ENCODE measurements at places on chromosomes 1 and 21.

DNA sequence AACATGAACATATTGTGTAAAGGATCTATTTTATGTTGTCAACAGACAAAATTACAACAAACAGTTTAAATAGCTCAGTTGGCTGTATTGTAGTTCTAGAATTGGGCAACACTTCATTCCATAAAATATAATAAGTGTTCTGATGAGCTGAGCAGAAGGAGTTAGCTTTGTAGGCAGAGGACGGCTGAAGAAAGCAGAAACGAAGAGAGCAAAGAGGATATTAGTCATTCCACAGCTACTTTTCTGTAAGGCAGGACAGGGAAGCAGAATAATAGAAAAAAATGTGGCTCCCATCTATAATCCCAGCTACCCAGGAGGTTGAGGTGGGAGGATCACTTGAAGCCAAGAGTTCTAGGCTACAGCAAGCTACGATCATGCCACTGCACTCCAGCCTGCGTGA, 20.2 kb upstream of the IVNS1ABP start:
- no peak for DNase-seq

GRCh38 chr1:244788493-244789275, 46.8 kb upstream of the COX20 start:
- DNase-seq: no peak

GRCh38 chr1:165629151-165629550, 1.9 kb upstream of the MGST3 start:
- no peak for DNase-seq

- no peak for DNase-seq
Observed at GRCh38 chr1:212257157-212257556, 28.1 kb upstream of the PPP2R5A start.

DNA sequence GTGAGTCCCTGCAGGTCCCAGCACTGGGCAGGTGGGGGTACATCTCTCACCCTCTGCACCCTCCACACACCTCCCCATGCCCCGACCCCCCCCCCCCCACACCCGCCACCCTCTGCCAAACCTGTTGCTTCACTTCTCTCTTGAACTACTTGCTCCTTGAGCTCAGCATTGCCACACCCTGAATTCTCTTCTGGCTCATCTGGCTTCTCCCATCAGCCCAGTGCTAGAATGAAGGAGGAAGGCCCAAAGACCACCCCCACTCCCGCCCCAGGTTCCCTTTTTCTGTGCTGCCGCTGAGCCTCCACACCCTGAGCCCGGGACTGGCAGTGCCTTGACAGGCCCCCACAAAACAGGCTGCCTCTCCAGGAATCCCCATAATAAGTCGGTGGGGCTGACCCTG, 6.4 kb upstream of the TNNI1 start:
- DNase-seq: no peak

DNA sequence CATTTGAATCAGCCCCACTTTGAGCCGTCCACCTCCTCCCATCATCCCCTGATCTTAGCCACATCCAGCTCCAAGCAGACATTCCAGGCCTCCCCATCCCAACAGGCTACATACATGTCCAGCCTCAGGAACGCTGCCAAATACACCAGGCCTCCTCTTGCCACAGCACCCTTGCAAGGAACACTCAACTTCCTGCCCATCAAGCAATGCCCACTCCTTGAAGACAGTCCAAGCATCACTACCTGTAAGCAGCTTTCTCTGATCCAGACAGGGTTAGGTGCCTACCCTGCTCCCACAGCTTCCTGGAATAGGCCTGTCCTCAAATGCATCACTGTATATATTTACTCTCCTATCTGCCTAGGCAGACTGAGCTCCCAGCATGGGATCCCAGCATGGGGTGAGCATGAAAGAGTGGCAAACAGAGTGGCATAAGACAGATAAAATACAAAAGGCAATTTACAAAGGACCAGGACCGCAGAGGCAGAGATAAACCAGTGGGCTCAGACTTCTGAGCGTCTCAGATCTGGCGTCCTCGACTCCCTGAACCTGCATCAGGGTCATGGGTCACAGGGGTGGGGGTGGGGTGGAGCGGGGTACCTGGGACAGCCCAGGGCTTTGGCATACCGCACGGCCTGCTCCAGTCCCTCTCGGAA, 816 bp downstream of the HYI start:
- DNase-seq: no peak

DNA sequence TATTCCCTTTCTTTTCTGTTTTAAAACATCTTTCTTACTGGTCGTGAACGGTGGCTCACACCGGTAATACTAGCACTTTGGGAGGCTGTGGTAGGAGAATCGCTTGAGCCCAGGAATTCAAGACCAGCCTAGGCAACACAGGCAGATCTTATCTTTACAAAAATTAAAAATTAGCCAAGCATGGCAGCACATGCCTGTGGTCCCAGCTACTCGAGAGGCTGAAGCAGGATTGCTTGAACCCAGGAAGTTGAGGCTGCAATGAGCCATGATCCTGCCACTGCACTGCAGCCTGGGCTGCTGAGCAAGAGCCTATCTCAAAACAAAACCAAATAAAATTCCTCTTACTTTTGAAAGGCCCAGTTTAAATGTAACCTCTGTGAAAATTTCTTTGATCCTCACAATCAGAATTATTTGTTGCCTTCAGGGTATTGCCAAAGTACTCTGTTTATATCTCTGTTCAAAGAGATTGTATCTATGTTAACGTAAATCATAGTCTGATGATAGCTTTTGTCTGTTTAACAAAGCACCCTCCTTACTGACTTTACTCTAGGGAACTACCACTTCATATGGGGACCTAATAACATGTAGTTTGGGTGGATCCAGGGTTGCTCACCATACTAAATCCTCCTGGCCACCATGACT, 71.6 kb downstream of the RERE start:
- no peak for DNase-seq

- DNase-seq: no peak
Observed at GRCh38 chr1:98761219-98761865, 99.8 kb downstream of the SNX7 start.

GRCh38 chr1:55346586-55346985, 131.4 kb upstream of the USP24 start:
- no peak for DNase-seq

GRCh38 chr1:150372580-150372979, 8.6 kb downstream of the RPRD2 start:
- no peak for DNase-seq

- no peak for DNase-seq
Observed at GRCh38 chr1:186442651-186443375, 18.1 kb downstream of the PDC start.

- no peak for DNase-seq
Observed at GRCh38 chr1:156346636-156347035, 8.3 kb downstream of the TSACC start.

DNA sequence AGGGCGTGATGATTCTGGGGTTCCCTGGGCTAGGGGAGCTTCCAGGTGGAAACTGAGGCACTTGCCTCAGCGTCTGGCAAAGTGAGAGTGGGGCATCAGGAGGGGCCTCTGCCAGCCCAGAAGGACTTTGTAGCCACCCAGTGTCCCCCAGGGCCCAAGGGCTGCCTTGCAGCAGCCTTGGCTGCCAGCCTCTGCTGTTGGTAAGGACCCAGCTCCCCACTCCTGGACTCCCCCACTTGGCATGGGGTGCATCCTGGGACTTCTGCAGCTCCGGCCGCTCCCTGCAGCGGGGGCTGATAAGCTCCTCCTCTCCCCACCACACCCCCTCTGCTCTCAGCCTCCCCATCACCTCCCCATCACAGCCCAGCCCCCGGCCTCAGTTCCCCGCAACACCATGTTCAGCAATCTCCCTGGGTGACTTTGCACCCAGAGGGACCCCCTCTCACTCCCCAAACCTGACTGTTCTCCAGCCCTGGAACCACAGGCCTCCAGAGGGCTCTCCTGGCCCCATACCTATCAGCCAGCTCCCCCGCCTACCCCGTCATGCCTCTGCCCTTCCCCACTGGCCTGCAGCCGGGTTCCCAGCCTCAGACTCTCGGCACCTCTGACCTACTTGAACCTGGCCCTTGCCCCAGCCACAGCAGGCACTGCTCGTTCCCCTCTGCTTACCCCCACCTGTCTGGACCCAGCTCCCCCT, 113.0 kb downstream of the CRYAA start:
- DNase-seq: no peak

DNA sequence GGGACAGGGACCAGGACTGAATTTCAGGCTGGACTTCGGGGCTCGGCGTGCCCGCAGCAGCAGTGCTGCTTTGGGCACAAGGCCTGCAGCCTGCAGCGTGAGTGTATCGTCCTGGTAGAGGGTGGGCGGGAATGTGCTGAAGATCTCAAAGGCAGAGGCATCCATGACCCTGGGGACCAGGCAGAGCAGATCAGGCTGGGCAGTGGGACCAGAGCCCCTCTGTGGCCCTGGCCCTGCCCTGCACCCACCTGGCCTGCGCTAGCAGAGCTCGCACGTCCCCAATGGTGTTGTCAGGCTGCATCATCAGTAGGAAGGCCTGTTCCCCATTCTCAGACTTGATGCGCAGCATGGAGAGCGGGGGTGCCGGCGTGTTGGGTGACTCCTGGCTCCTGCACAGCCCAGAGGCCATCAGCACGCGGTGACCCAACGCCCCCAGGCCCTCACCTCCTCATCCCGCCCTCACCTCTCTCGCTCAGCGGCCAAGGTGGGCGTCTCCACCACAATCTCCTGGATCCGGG, 2.6 kb downstream of the SH3BGRL3 start:
- DNase-seq: no peak

GRCh38 chr1:223763251-223763650, 50.9 kb downstream of the CAPN2 start:
- DNase-seq: no peak

GRCh38 chr1:197902131-197902453, 338 bp upstream of the C1orf53 start:
- no peak for DNase-seq

DNA sequence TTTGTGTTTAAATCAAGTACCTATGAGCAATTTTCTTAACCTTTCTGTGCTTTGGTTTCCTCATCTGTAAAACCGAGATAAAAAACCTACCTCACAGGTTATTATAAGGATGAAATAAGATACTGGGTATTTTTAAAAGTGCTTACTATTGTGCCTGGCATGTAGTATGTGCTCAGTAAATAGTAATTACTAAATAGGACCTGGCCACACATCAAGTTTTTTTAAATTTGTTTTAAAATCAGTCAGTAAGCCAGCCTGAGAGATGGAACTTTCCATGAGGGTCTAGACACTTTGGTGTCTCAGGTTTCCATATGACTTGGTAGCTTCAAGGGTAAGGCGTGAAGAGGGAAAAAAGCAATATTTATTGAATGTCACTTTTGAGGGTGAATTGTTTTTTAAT, 7.0 kb upstream of the ATF3 start:
- DNase-seq: no peak

GRCh38 chr1:109198043-109198695, 15.5 kb upstream of the SARS1 start:
- DNase-seq: no peak

DNA sequence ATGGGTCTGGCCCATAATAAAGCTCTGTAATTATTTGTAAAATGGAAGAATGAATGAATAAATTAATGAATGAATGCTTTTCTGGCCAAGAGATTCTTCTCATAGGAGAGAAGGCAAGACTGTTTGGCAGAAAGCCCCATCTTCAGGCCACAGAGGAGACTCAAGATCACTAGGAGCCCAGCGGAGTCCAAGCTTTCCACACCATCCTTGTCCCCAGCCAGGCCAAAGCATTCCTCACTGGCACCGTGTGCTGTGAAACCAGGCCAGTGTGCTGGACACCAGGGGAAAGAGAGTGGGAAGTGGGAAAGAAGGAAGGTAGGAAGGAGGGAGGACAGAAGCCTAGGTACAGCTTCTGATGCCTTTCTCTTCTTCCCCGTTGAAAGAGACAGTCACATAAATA, 86.4 kb downstream of the PLXNA2 start:
- DNase-seq: no peak

- peak; percentile 46 for DNase-seq
Observed at GRCh38 chr1:162056043-162056442, 13.4 kb upstream of the NOS1AP start.

- no peak for DNase-seq
Observed at GRCh38 chr1:25080294-25081209, 150.5 kb upstream of the RUNX3 start.

DNA sequence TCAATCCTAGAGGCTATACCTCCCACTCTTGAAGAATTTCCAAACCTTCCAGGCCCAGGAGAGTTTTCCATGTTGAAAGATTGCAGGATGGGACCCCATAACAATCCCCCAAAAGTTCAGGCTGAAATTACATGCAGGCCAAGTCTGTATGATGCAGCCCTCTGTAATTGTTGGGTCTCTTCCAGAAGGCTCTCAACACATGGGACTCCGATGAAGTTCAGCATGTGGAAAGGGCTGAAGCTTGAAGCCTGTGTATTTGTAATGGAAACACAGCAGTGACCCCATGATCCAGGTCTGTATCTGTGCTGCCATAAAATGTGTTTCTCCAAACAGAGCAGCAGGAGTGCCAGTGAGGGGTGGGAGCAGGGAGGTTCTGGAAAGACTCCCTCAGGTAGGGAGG, 202.5 kb upstream of the LYPLAL1 start:
- no peak for DNase-seq

GRCh38 chr1:107594536-107594935, 370.4 kb downstream of the VAV3 start:
- no peak for DNase-seq

DNA sequence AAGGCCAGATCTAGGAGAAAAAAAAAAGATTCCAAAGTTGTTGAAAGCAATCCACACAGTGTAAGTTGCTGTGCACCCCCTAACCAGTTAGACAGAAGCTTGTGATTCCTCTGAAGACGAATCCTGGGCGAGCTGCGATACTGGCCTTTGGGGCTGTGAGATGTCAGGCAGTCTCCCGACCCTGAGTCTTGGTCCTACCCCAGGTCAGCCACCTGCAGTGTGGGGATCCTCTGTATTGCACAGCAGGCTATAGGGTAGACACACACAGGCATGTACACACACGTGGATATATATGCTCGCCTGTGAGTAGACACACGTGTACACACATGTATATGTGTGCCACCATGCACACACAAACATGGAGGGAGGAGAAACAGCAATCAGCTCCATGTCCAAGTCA, 12.9 kb downstream of the ACTRT2 start:
- DNase-seq: no peak

GRCh38 chr1:145999321-146000024, 3.1 kb upstream of the TXNIP start:
- DNase-seq: no peak

DNA sequence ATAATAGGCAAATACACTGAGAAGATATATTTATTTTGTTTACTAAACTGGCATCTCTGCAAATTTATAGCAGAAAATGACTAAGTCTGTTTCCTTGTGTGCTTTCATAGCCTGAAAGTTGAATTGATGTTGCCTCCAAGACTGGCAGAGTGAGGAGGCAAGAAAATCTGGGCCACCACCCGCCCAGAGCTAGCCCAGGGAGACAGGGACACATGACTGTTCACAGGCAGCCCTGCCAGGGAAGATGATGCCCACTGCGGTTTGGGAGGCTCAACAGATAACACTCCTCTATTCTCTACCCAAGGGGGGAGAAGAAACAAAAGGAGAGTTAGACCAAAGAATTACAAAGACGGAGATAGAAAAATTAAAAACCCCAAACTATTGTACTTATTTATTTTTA, 37.1 kb downstream of the OPTC start:
- DNase-seq: no peak

DNA sequence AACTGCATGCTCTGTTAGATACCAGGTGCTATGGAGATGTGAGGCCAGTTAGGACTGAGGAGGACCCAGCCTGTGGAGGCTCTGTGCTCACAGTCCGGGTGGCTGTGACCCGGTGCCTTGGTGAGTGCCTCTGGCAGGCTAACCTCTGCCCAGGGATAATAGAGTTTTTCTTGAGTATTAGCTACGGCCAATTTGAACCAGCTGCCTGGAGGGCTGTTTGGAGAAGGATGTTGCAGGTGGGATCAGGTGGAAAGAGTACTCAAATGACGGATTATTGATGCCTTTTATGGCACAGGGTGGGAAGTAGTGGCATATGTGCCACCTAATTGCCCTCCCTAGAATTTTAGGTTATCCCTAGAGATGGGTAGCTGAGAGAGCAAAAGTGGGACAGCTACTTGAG, 182.7 kb downstream of the GRIK3 start:
- DNase-seq: no peak
